ENCODE measurements at places on chromosomes 12 and 14.

DNA sequence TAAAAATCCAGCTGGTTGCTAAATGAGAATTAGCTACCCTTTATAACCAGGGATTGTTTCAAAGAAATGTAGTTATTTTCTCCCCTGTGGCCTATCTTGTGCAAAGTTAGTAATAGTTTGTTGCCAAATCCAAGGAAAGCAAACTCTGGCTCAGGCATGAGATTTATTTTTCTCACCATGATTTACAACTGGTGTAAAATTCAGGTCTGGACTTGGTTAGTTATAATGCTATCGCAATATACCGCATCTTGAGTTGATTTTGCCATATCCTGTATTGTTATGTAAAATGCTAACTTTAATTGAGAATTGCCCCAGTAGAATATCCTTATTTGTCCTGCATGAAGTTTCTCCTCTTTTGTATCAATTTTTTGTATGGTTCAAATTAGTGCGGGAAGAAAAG is 135.5 kb downstream of the CRADD start:
- no peak for DNase-seq

GRCh38 chr12:7113389-7113871 is 4.4 kb upstream of the C1RL start:
- DNase-seq, result peak; percentile 88

DNA sequence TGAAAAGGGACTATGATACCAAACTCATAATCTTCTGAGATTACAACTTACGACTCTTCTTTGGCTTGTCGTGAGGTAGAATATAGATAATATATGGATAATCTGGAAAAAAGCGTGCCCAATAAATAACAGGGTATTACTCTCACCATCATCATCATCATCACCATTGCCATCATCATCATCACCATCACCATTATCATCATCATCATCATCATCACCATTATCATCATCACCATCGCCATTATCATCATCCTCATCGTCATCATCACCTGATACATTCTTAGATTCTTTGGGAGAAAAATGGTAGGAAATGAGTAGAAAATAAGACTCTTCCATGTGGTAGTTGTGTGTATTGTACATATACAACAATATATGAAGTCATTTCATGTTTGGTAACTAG is 259.8 kb downstream of the SYT1 start:
- DNase-seq, result no peak

- no peak for DNase-seq
Measured at GRCh38 chr14:64997108-64997794, 10.6 kb downstream of the FNTB start.

DNA sequence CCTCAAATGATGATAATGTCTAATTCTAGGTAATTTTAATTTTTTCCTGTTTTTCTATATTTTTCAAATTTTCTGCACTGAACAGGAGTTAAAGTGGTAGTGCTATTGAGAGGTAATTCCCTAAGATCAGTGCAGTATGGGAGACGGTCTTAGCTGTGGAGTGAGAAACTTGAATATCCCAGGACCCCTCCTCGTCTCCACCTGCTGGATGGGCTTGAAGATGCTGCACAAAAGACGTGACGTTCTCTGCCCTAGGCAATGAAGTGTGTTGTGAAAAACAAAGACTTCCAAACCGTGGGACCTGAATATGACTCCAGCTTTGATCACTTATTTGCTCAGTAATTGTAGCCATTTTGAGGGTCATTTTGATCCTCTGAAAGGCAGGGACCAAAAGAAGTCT is 298.1 kb downstream of the VRK1 start:
- DNase-seq, result no peak

GRCh38 chr12:24668563-24668962 is 280.3 kb downstream of the BCAT1 start:
- no peak for DNase-seq

- no peak for DNase-seq
Measured at GRCh38 chr12:109193896-109194295, 77.5 kb downstream of the ACACB start.

GRCh38 chr12:45309836-45310626 is 94.1 kb downstream of the ANO6 start:
- DNase-seq, result no peak

DNA sequence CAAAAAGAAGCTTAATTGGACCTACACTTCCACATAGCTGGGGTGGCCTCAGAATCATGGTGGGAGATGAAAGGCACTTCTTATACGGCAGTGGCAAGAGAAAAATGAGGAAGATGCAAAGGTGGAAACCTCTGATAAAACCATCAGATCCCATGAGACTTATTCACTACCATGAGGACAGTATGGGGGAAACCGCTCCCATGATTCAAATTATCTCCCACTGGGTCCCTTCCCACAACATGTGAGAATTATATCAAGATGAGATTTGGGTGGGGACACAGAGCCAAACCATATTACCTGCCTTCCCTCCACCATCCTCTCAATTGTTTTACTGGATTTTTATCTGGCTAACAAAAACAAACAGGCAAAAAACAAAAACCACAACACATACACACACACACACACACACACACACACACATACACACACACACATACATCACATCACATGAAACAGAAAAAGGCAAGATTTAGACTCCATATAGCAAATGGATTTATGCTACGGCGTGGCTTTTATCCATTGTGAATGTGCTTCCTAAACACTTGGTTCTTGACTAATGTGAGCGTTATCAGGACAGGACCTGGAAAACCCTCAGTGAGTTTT is 66.7 kb downstream of the ZFP36L1 start:
- no peak for DNase-seq

DNA sequence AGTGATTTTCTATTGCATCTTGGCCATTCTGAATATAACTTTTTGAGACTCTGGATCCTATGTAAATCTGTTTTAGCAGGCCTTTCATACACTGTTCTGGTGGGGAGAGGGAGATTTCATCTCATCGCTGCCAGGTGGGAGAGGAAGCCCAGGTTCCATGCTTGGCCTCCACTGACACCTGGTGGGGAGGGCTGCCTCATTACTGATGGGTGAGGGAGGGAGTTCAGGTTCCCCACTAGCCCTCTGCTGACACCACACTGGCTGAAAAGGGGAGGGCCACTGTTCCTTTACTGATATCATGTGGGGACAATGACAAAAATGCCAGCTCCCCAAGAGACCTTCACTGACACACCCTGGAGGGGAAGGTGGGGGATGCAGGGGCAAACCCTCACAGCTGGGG is 2.4 kb upstream of the GALNT8 start:
- DNase-seq, result no peak

- DNase-seq, result no peak
Measured at GRCh38 chr12:52149182-52149641, 42.6 kb downstream of the KRT80 start.

DNA sequence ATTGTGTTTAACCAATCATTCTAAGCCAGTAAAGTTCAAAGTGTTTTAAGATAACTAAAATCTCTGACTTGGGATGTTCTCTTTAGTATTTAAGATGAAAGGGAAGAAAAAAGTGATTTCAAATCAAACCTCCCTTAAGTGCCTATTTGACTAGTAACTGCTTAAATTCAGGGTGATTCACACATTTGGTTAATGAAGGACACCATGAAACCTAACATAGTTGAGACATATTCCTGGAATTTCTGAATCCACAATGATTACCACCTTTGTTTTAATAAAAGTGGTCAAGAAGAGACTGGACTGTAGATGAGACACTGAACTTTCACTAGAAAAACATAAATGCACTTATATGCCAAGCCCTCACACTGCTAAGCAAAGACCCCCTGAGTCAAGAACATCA is 138.7 kb downstream of the MED13L start:
- DNase-seq, result no peak

GRCh38 chr12:78236264-78236663 is 405.6 kb downstream of the NAV3 start:
- DNase-seq, result no peak

DNA sequence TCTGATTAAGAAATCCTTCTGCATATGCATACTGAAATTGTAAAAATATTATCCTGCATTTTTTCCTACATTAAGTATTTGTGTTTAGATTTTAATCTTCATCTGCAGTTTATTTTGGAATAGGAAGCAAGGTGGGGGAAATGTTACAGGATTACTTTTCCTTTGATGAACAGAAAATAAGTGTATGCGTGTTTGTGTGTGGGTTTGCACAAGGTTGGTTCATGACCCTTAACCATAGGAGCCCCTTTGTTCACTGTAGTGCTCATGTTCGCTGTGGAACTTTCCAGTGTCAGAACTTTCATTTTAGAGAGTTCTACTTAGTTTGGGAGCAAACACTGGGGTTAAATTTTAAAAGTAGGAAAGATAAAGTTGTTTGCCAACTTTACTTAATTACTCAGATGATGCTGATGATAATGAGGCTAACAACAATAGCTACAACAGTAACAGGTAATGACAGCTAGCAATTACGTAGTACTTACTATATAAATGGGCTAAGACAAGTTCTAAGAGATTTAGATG is 6.4 kb upstream of the A2M start:
- peak; percentile 14 for DNase-seq

DNA sequence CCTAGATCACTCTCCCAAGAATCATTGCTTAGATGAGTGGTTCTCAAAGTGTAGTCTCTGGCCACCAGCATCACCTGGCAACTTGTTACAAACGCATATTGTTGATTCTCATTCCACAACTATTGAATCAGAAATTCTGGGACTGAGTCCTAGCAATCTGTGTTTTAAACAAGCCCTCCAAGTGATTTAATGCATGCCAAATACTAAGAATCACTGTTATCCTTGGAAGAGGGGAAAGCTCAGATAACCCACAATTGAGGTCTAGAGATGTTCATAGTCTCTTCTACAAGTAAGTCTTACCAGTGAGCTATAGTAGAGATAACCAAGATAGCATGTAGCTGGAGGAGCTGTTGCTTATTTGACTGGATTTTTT is 666.6 kb downstream of the DIO2 start:
- DNase-seq, result no peak

DNA sequence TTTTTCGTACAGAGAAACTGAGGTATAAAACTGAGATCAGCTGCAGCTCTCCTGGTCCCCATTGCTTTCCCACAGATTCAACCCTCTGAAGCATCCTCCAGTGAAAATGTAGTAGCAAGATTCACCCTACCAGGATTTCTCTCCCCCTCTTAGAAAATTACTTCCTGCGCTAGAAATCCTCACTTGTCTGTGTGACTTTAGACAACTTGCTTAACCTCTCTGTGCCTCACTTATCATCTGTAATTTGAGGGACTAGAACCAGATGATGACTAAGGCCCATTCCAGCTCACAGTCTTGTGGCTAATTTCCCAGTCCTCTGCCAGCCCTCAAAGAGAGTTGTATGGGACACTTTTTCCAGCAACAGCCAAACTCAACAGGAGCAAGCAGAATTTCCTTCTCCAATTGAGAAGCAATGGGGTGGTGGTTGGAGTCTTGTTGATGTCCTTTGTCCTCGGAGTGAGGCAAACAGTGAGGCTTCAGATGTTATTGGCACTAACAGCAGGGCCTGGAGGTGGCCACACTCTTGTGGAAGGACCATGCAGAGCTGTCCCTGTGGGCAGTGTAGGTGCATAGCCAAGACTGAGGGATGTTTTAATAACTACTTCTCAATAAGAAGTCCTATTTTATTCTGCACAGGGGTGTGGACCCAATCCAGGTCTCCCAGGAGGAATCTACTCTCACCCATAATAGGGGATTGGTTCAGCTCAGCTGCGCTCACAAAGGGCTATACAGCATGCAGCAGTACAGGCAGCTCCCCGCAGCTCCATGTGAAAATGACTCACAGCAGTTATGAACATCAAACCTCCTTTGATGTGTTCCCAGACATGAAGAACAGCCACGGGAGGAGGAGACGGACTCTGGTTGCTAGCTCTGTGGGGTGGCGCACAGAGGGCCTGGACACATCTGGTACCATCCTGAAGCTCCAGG is 200.1 kb downstream of the DAD1 start:
- DNase-seq, result no peak

DNA sequence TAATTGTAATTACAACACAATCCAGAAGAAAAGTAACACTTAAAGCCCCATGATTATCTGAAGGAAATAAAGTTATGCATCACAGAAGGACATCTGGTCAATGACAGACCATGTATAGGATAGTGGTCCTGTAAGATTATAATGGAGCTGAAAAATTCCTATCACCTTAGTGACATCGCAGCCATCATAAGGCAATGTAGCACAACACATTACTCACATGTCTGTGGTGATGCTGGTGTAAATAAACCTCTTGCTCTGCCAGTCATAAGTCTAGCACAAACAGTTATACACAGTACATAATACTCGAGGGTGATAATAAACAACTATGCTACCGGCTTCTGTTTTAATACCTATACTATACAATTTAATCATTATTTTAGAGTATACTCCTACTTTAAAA is 11.2 kb downstream of the ATG2B start:
- no peak for DNase-seq

DNA sequence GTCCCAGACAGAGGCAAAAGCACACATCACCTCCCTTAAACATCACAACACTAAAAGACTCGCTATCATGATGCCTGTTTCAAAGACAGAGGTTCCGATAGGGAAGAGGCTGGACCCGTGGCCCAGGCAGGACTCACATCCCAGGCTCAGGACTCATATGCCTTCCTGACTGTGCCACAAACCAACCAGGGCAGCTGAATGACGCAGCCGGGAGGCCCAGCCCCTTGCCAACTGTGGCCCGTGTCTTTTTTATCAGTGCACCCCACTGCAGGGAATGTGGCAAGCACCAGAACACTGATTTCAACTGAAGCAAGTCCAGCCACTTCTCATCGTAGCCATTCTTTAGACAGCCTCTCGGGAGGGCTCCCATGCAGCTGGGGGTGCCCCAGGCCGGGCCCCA is 132.3 kb downstream of the KSR2 start:
- no peak for DNase-seq

DNA sequence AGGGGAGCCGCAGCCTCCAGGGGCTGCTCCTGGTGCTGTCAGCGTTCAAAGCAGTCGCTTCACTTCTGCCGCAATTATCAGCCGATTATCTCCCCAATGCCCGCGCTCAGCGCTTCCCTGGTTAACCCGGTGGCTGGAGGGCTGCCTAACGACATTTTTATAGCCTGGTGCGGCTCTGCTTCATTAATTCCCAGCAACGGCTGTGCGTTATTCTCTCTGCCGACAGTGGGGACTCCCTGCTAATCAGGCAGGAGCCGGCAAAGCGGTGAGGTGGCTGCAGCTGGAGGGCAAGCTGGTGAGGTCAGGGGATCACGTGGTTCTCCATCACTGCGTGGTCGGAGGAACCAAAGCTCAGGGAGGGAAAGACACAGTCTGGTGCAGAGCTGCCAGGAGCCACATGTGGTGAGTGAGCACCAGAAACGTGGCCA is 62.9 kb downstream of the GLRX5 start:
- no peak for DNase-seq

- no peak for DNase-seq
Measured at GRCh38 chr12:121861636-121862254, 3.1 kb upstream of the HPD start.

GRCh38 chr12:122870867-122871664 is 24.9 kb downstream of the VPS37B start:
- no peak for DNase-seq

Data from activated CD4-positive, alpha-beta T cell treated with anti-CD3 and anti-CD28 coated beads, Interleukin-2, amount 10 ng/mL, durations not matched to agents 24 days and 14 days (primary cell).